ENCODE measurements at places on chromosomes 4 and X. TPM values are rescaled to one million over a fixed set of nuclear protein-coding genes. Genes with fewer than 3 reads are reported as not detected.

The NKX1-1 gene
- total RNA-seq, result not detected

The SYTL5 gene
- not detected for total RNA-seq

The FAM47E gene
- total RNA-seq, result not detected

The DDX53 gene
- total RNA-seq, result not detected

The CXCL8 gene
- total RNA-seq, result 0.30 TPM

The ATP8A1 gene
- 29.1 TPM for total RNA-seq

The DMRTC1B gene
- total RNA-seq, result not detected
